Fibroblast of skin of left biceps (primary cell): ENCODE measurements at places on chromosomes 13 and 19.

GRCh38 chr19:47613165-47614020 is 4.5 kb downstream of the BICRA start:
- DNase-seq, result peak; percentile 74

GRCh38 chr19:2616741-2617392 is 85.6 kb downstream of the GNG7 start:
- DNase-seq, result no peak

- no peak for DNase-seq
Observed at GRCh38 chr13:69044629-69045028, 1063.0 kb upstream of the ATXN8OS start.

DNA sequence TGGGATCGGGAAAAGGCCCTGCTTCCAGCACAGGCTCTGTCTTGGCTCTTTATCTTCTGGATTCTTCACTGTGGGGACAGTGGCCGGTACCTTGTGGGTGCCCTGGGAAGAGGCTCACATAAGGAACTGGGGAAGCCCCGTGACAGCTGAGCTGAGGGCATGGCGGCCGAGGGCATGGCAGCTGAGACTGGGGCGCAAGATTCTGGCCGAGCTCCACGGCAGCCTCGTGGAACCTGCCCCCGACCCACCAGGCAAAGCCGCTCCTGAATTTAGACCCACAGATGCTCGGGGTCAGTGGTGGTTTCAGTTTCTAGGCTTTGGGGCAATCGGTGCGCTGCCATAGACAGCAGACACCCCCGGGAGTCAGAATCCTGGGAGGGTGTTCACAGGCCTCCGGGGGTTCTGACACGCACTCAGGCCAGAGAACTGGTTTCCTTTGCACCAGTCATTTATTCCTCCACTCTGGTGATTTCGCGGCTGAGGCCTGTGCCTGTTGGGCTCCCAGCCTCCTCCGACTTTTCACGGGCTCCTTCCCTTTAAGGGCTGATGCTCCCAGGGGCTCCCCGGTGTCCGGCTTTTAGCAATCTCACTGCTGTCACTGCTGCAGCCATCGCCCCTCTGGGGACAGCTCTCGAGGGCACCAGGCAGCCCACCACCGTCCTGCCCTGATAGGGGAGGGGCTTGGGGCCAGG is 117.6 kb downstream of the TEX29 start:
- no peak for DNase-seq

- DNase-seq, result no peak
Observed at GRCh38 chr13:62185631-62186255, 770.1 kb upstream of the PCDH20 start.

GRCh38 chr13:49253310-49253709 is 5.6 kb downstream of the CDADC1 start:
- DNase-seq, result no peak
